ENCODE measurements at places on chromosomes 1 and 21.

DNA sequence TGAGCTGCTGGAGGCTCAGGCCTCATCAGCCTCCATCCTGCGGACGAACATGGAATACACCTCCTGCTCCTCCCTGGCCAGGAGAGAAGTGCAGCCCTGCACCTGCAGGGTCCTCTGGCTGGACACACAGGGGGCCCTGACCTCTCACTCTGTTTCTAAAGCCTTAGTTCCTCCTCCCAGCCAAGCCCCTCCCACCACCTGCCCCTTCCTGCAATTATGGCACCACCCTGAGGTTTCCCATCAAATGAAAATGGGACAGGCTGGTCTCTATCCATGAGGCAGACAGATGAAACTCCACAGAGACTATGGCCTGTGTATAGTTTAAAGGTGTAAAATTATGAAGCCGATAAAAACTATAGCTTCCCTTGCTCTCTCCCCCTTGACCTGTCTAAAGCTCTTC, 42.6 kb downstream of the CACNA1S start:
- DNase-seq, result peak; percentile 42

DNA sequence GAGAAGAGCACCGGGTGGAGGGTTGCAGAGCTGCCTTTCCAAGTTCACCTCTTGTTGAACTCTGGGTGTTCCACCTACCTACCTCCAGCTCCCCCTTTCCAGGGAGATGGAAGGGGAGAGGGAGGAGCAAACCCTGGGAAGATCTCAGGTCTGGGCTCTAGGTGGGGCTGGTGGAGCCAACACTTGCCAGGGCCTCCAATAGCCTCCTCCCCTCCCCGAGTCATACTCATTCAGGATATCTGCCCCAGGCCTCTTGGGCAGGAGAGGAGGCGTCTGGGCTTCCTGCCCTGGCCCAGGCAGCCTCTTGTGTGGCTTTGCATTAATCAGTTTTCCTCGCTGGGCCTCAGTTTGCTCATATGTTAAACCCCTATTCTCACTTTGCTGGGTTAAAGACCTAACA, 13.4 kb downstream of the RAP1GAP start:
- peak; percentile 75 for DNase-seq

DNA sequence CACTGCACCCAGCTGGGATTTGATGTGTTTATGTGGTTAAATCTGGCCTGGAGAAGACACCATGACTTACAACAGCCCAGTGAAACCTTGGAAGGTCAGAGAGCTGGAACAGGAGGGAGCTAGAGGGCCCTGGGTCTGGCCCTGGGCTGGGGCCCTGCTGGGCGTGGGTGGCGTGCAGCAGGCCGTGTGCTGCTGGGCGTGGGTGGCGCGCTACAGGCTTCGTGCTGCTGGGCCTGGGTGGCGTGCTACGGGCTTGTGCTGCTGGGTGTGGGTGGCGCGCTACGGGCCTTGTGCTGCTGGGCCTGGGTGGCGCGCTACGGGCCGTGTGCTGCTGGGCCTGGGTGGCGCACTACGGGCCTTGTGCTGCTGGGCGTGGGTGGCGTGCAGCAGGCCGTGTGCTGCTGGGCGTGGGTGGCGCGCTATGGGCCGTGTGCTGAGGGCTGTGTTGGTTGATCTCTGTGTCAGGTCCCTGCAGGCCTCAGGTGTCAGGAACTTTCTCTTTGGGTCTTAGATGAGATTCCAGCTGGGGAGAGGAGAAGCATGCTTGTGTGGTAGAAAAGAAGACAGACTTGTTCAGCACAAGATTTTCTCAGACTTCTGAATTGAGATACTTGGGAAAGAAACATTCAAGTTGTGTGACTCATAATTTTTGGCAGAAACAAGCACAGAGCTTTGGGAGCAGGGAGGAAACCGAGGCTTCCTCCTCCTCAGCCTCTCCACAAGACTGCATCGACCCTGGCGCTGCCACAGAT, 66.0 kb downstream of the COL18A1 start:
- no peak for DNase-seq

- no peak for DNase-seq
Observed at GRCh38 chr1:3546048-3546384, 65.3 kb downstream of the MEGF6 start.

GRCh38 chr1:33390542-33390941, 40.4 kb downstream of the PHC2 start:
- no peak for DNase-seq

Measured in iPS-NIHi11 (cell line).